ENCODE measurements at places on chromosomes 3 and 15. TPM values are rescaled to one million over a fixed set of nuclear protein-coding genes. Genes with fewer than 3 reads are reported as not detected.

The WDR6 gene
- total RNA-seq = 142 TPM

DNA sequence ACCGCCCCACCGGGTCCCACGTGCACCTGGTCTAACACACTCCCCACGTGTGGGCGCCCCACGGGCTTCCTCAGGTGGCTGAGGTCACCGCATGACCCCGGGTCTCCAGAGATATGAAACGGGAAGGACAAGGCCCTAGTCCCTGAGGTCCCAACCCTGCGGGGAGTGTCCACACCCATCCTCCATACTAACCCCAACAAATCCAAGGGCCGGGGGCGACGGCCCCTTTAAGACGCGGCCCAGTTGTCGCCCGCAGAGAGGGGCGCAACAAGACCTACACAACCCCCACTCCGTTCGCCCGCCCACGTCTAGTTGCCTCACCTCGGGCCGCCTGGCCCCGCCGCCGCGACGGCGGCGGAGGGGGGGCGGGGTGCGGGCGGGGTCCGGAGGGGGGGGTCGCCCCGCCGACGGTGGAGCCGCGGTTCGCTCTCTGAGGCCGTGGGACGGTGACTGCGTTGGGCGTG is 396 bp downstream of the INO80 start:
- DNase-seq = no peak

DNA sequence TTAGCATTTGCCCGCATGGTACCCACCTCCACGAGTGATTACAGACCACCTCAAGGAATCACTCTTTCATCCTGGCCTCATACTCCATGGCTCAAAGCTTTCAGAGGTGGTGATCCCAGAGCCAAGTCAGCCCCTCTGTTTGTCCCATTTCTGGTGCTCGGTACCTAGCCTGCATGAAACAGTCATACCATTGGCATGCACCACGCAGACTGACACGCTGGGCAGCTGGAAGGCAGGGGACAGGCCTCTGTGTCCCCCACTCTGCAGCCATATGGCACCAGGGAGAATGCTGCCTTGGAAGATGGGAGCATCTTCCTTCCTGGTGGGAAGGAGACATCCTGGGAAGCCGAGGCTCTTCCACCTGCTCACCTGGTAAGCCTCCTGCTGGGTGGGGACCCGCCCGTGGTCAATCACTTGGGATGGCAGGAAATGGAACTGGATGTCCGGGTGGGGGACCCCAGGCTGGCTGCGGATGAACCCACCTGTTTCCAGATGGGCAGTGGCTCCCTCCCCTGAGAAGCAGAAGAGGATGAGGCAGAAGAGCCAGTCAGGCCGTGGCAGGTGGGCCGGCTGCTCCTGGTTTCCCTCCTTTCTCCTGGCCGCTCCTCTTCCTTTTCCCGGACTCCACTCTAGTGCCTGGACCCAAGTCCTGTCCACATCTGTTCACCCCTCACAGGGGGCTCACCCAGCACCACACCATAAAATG is 26.9 kb downstream of the CHDH start:
- no peak for DNase-seq

The CCDC54 gene
- not detected for total RNA-seq

- peak; percentile 33 for DNase-seq
Observed at GRCh38 chr15:48415036-48415886, 84.0 kb downstream of the DUT start.

The SOX14 gene
- not detected for total RNA-seq

The LRRIQ4 gene
- not detected for total RNA-seq

- DNase-seq = no peak
Observed at GRCh38 chr15:19988094-19988660, 553.4 kb downstream of the GOLGA6L6 start.

The IVD gene
- total RNA-seq = 74.6 TPM

GRCh38 chr3:170002231-170002630 is 35.6 kb upstream of the GPR160 start:
- no peak for DNase-seq

GRCh38 chr3:29937185-29937584 is 656.3 kb downstream of the RBMS3 start:
- no peak for DNase-seq

The SEMA6D gene
- total RNA-seq = 0.03 TPM

- no peak for DNase-seq
Observed at GRCh38 chr3:186519021-186519658, 25.0 kb downstream of the CRYGS start.

DNA sequence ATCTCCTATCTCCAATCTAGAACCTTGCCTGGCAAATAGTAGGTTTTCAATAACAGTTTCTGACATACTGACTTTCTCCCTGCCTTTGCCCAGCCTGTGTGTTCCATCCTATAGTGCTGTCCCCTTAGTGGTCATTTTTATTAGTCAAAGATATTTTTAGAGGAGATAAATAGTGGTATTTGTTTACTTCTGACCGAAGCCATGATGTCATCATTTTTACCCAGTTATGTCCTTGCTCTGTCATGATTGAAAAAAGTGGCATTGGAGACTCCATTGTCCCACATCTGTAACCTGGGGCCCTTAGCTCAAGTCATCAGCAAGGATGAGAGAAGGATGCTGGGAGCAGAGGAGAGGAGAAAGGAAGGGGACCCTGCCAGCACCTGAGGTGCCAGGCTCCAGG is 80.6 kb upstream of the ATP2B2 start:
- no peak for DNase-seq

DNA sequence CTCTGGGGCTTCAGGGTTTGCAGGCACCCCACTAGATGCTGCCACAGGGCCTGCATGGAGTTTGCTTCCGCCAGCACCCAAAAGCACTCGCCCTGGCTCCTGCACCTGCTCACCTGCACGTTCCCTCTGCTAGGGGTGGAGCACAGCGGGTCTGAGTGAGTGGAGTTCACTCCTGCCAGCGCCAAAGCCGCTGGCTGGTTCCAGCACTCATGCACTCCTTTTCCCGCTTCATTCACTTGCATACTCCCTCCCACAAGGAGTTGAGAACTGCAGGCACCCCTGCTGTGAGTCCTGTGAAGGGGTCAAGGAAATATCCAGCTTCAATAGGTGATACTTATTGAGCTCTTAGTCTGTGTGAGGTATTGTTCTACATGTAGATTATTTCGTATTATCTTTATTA is 537.5 kb downstream of the NR2F2 start:
- DNase-seq = no peak

DNA sequence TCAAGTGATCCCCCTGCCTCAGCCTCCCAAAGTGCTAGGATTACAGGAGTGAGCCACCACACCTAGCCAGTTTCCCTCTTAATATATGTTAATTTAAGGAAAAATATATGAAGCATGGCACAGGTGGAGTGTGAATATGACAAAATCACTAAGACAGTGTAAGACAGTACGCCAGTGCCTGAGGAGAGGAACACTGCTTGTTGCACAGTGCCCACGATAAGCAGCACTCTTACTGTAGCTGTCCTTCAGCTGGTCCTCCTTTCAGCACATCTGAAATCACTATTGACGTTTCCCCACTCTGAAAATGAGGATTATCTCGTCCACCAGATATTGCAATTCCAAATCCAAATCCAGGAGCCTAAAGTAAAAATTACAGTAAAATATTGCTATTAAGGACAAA is 49.3 kb downstream of the TJP1 start:
- no peak for DNase-seq

DNA sequence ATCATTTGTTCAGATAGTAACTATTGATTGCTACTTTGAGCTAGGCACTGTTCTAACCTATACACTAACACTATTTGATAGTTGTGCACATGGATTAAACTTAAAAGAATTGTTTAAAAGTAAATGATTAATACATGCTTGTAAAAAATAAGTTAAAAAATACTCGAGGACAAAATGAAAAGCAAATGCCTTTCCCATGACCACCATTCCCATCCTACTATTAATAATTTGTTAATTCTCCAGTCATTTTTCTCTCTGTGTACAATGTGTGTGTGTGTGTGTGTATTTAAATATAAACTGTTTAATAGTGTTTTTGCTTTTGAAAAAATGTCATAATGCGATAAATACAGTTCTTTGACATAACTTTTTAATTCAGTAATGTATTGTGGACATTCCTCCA is 78.7 kb upstream of the KCNMB2 start:
- DNase-seq = no peak

DNA sequence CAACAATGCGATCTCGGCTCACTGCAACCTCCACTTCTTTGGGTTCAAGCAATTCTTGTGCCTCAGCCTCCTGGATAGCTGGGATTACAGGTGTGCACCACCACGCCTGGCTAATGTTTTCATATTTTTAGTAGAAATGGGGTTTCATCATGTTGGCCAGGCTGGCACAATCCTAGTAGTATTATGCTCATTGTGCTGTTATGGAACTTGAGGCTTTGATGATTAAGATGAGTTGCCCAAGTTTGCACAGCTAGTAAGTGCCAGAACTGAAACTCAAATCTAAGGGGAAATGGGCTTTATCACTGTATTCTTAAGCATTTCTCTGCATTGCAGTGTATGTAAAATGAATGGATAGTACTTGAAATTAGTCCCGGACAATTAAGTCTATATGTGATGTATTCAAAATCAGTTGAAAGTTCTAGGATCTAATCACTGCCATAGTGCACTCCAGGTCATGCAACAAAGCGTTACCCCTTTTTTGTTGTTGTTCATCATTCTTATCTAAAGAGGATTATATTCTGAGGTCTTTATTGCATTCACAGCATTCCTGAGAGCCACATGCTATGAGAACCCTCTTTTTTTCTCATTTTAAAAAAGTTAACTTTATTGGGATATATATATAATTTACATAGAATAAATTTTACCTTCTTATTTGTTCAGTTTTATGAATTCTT is 378.7 kb upstream of the CNTN6 start:
- DNase-seq = no peak

GRCh38 chr15:77070180-77070494 is 772 bp downstream of the TSPAN3 start:
- DNase-seq = no peak

- DNase-seq = no peak
Observed at GRCh38 chr15:72423256-72423655, 25.2 kb downstream of the TMEM202 start.

The PRSS50 gene
- total RNA-seq = 0.13 TPM

The COL6A5 gene
- total RNA-seq = not detected

DNA sequence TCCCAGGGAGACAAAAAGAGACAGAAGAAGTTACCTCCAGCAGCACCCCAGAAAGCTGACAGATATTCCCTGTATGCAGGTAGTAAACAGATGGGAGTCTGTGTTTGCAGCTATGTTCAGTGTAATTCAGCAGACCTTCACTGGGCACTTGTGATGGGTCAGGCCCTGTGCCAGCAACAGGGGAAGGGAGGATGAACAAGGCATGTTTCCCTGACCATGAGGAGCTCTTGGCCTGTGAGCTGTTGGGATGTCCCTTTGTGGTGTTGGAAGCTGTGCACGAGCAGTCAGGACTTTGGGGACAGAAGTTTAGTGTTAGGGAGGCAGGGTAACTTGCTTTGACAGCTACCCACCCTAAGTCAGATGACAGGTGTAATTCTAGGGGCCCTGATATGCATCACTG is 106.0 kb upstream of the TRIM42 start:
- DNase-seq = no peak

DNA sequence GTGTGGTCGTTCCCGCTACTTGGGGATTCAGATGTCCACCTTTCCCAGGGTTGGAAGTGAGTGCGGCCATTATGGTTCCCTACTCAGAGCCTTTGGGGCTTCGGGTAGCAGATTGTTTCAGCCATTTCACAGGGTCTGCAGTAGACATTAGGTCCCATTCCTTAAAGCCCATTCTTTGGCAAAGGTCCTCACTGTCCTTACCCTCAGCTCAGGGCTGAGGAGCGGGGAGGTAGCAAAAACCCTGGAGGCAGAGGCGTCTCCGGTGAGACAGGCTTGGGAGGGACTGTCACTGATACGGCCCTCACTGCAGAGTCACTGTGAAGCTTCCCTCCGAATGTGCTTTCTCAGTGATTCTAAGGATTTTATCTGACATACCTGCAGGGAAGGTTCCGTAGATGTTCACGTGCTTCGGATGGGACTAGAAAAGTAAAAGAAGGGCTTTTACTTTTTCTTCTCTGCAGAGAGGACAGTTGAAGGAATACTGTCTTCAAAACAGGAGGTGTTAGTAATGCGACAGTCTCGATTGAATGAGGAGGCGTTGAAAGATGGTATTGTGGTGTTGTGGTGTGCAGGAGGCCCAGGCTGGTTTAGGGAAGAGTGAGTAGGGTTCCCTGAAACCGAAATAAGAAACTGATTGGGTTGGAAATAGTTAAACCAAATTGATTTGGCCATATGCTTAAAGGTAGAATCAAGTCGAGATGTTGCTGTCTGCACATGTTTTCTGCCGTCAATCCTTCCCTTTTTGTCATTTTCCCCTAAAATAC is 630 bp downstream of the ATP6V1A start:
- DNase-seq = no peak

DNA sequence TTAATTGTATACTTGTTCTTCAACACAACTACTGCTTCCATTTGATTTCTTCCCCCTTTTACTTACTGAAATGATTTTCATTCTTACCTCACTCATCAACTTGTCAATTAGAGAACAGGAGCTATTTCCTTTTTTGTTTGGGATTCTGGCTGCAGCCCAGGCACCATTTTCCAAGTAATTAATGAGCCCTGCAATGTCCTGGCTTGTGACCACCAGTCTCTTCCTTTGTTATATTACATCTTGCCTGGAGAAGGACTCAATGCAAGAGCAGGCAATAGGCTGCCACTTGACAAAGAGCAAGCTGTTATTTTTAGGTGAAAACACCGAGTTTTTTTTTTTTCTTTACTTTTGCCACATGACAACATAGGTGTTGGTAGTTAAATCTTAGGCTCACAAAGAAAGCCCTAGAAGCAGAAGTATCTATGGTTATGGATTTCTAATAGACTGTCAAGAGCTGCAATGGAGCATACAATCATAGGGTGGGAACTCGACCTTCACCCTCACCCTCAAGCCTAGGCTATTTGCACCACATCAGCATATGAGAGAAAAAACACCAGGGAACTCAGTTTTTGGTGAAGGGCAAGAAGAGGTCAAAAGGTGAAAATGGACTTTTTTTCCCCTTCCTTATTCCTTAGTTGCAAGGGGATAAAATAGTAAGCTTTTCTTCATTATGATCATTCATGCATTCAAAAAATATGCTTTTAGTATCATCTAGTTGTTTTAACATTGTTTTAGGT is 114.9 kb downstream of the TNIK start:
- no peak for DNase-seq

GRCh38 chr15:57570994-57571393 is 20.7 kb upstream of the MYZAP start:
- no peak for DNase-seq

The ULK4 gene
- total RNA-seq = 14.3 TPM

- DNase-seq = no peak
Observed at GRCh38 chr15:88970232-88970631, 57.1 kb upstream of the MFGE8 start.

- no peak for DNase-seq
Observed at GRCh38 chr15:35307026-35307425, 221.9 kb upstream of the NANOGP8 start.

The REC114 gene
- total RNA-seq = not detected

DNA sequence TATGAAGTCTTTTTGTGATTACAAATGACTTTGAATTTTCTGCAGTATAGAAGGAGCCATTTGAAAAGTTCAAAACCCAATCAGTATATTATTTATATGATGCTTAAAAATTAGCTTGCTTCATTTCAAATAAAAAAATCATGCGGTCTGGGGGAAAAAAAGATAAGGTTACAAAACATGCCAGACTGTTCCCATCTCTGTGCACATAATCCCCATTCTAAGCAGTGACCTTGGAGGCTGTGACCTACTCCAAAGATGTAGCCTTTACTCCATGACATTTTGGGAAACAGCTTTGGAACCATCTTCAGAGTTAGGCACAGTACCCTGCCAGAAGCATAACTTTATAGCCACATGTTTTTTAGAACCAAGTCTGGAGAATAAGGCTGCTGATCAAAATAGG is 447.7 kb upstream of the WNT5A start:
- DNase-seq = no peak
